Thyroid gland (tissue), 4 donors: ENCODE measurements at places on chromosomes 4 and X. TPM values are rescaled to one million over a fixed set of nuclear protein-coding genes. Genes with fewer than 3 reads are reported as not detected.

GRCh38 chr4:125705681-125706080, 390.9 kb downstream of the FAT4 start:
- no peaks in the 10 kb centered on the region for H3K27me3 ChIP-seq
- no peak overlapping the region for H3K27ac ChIP-seq
- DNase-seq: no peak
- no peaks in the 10 kb centered on the region for H3K36me3 ChIP-seq
- peaks cover 16% of the 10 kb centered on the region for H3K4me1 ChIP-seq

KLB gene
- not detected for total RNA-seq

GRCh38 chrX:15107367-15107988, 162.4 kb downstream of the ASB9 start:
- no peak overlapping the region for H3K27ac ChIP-seq
- no peak overlapping the region for H3K4me3 ChIP-seq
- no peaks in the 10 kb centered on the region for H3K36me3 ChIP-seq
- no peaks in the 10 kb centered on the region for H3K4me1 ChIP-seq
- H3K27me3 ChIP-seq: no peaks in the 10 kb centered on the region
- no peak for DNase-seq

CTSO gene
- 35.7 TPM for total RNA-seq

MTNR1A gene
- total RNA-seq: not detected

GRCh38 chrX:16148896-16149295, 18.4 kb upstream of the MAGEB17 start:
- no peak for DNase-seq
- no peaks in the 10 kb centered on the region for H3K27me3 ChIP-seq
- H3K27ac ChIP-seq: no peak overlapping the region
- no peaks in the 10 kb centered on the region for H3K4me1 ChIP-seq

DNA sequence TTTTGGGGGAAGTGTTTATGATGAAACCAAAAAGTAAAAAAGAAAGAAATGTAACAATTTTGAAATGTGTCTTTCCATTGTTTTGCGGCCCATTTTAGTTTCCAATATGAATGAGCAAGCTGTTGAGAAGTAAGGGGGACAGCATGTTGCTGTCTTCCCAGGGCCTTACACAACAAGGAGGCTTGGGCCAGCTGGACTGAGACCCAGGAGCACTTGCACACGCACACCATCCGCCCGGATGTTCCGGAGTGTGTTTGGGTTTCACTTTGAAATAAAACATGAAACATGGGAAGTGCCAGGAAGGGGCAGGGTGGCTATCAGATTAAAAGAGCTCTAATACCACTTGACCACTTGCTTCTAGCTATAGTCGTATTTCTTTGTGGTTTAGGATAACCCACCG, 144.4 kb downstream of the NHS start:
- H3K4me3 ChIP-seq: no peak overlapping the region
- peaks cover 11% of the 10 kb centered on the region for H3K4me1 ChIP-seq
- DNase-seq: peak; percentile 5
- no peaks in the 10 kb centered on the region for H3K27me3 ChIP-seq

NAP1L3 gene
- 6.6 TPM for total RNA-seq

GRCh38 chrX:16558489-16558888, 91.5 kb upstream of the S100G start:
- no peaks in the 10 kb centered on the region for H3K36me3 ChIP-seq
- no peaks in the 10 kb centered on the region for H3K27me3 ChIP-seq
- DNase-seq: no peak
- no peaks in the 10 kb centered on the region for H3K4me1 ChIP-seq
- no peak overlapping the region for H3K4me3 ChIP-seq

DNA sequence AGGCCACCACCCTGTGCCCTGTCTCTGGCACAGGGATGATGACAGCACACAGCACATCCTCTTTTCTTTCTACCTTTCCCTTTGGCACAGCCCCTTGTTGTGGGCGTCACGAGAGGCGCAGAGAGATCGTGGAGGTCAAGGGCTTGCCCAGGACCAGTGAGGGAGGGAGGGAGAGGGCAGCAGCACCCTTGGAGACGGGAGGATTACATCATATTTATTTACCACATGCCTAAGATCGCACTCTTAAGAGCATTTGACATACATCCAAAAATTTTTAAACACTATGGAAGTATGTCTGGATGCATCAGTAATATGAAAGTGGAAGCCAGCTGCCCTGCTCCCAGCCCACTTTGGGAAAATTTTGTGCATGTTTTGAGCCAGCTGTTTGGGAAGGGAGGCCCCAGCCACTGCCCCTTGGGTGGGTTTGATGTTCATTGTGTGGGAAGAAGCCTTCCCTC, 12.7 kb downstream of the WFS1 start:
- peaks cover 13% of the 10 kb centered on the region for H3K4me1 ChIP-seq
- H3K27me3 ChIP-seq: no peaks in the 10 kb centered on the region

FGFBP2 gene
- total RNA-seq: 0.67 TPM

- H3K36me3 ChIP-seq: no peaks in the 10 kb centered on the region
- no peaks in the 10 kb centered on the region for H3K27me3 ChIP-seq
- H3K27ac ChIP-seq: no peak overlapping the region
- no peaks in the 10 kb centered on the region for H3K4me1 ChIP-seq
- H3K4me3 ChIP-seq: no peak overlapping the region
These were observed 7.6 kb upstream of the PGRMC2 start for GRCh38 chr4:128295255-128295654.

DNA sequence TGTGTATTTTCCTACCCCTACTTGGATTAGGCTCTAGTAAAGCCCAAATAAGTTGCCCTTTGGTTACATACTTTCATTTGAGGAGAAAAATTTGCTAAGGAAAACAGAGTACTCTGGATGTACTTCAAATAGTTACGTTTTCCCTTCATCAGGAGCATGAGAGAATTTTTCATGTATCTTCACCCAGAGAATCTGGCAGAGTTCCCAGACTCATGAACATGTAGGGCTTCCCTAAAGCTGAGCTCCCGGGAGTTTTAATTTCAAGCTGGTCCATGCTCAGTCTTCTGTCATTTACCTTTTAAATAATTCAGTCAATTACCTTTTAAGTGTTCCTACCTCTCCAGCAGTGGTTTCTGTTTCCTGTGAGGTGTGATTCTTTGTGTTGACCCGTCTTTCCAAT, 367.5 kb upstream of the GRID2 start:
- H3K27ac ChIP-seq: no peak overlapping the region
- H3K36me3 ChIP-seq: no peaks in the 10 kb centered on the region
- peak; percentile 13 for DNase-seq
- no peak overlapping the region for H3K4me3 ChIP-seq
- H3K27me3 ChIP-seq: no peaks in the 10 kb centered on the region
- H3K4me1 ChIP-seq: no peaks in the 10 kb centered on the region

GRCh38 chrX:49876750-49877149, 2.5 kb upstream of the USP27X start:
- peak; percentile 5 for DNase-seq
- no peaks in the 10 kb centered on the region for H3K4me1 ChIP-seq
- no peaks in the 10 kb centered on the region for H3K27me3 ChIP-seq
- no peak overlapping the region for H3K4me3 ChIP-seq

DNA sequence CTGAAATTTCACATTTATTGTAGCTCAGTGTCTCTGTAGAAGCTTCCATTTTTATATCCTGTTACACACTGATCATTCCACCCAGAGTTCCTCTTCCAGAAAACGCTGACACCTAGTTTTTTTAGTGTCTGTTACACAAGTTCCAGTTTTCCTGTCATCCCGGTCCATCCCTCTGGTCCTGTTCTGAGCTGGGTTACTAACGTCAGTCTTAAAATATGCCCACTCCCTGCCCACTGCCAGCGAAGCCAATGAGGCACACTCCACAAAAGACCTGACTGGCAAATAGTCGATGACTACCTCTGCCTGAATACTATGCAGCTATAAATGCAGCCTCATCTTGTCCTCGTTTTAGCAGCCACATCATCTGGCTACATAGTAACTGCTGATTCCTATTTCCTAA, 30.9 kb upstream of the DDX3X start:
- H3K36me3 ChIP-seq: no peaks in the 10 kb centered on the region
- peaks cover 14% of the 10 kb centered on the region for H3K4me1 ChIP-seq
- H3K27ac ChIP-seq: no peak overlapping the region
- no peak for DNase-seq

- H3K27ac ChIP-seq: no peak overlapping the region
- peak; percentile 13 for DNase-seq
- H3K4me3 ChIP-seq: no peak overlapping the region
- H3K27me3 ChIP-seq: no peaks in the 10 kb centered on the region
- H3K36me3 ChIP-seq: no peaks in the 10 kb centered on the region
These were observed 13.9 kb upstream of the PPEF2 start for GRCh38 chr4:75916091-75916661.

FDCSP gene
- total RNA-seq: not detected

- DNase-seq: no peak
- peaks cover 34% of the 10 kb centered on the region for H3K4me1 ChIP-seq
- H3K36me3 ChIP-seq: no peaks in the 10 kb centered on the region
- H3K27me3 ChIP-seq: no peaks in the 10 kb centered on the region
These were observed 24.9 kb downstream of the DOCK11 start for GRCh38 chrX:118520216-118521206.

TBX22 gene
- 9.8 TPM for total RNA-seq

DNA sequence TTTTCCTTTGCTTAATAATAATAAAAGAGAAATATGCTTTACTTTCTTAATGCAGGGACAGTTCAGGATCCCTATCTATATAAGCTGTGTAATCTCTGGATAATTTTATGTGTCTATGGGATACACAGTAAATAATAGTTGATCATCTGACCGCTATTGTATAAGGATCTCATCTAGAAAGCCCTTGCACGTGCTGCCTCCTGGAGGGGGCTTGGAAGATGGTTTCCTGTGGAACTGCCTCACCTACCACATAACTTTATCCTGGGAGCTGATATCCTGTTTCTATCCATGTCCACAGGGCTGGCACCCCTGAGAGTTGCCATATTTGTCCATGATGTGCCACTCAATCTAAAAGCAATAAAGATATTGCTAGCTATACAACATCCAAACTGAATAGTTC, 139.3 kb upstream of the FRMPD4 start:
- no peaks in the 10 kb centered on the region for H3K4me1 ChIP-seq
- no peak for DNase-seq
- no peaks in the 10 kb centered on the region for H3K36me3 ChIP-seq
